Activated CD8-positive, alpha-beta memory T cell treated with anti-CD3 and anti-CD28 coated beads for 48 hours (primary cell): ENCODE measurements at places on chromosomes 5 and 9.
A peak's percentile ranks its signal among the peaks of the same experiment; 100 is the strongest.

- DNase-seq, result no peak
Measured at GRCh38 chr5:11329679-11330078, 568.6 kb upstream of the DAP start.

DNA sequence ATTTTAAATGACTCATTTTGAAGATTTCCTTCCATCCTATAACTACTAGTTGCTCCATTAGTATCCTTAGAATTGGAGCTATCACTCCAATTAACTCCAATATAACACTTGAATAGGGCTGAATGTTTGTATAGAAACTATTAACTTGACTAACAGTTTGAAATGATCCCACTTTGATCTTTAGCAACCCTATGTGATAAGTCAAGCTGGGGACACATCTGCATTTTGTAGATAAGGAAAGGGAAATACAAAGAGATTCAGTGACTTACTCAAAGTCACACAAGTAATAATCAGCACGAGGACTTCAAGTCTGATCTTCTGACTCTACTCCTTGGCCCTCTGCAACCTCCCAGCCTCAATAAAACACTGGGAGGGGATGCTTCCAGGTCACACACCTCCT, 101.1 kb downstream of the TMEM215 start:
- no peak for DNase-seq

- DNase-seq, result peak; percentile 4
Measured at GRCh38 chr9:128946571-128947276, 679 bp downstream of the DOLK start.

DNA sequence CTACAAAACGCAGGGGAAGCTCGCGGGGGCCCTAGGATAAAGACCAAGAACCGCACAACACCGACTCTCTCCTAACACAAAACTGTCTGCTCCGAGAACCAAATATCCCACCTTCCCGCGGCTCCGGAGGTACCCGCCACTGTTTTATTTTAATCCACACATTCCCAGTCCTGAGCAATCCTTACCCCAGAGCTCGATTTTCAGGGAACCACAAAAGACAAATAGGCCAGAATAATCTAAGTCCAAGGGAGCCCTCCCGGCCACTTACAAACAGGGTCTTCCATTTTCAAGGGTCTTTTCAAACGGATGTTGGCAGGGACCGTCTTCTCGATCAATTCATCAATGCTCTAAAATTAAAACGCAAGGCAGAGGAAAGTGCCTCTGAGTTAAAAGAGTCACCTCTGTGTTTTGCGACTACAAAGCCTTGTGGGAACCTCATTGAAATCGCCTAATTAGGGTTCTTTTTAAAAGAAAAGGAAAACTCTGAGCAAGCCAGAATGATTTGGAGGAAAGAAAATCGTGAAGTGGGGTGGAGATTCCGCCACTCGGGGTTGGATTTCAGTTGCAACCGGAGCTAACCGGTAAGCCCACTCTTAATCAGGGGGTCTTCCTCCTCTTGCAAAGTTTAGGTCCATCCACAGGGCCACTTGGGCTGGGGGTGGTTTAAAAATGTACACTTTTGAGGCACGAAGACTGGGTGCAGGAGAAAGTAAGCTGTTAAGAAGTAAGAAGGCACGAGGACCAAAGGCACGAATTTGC, 1.0 kb downstream of the GLDC start:
- no peak for DNase-seq

- DNase-seq, result peak; percentile 56
Measured at GRCh38 chr9:96655198-96655851, at the start of gene PRXL2C. PRXL2C (minus strand) TSS chr9:96655317; CDS start chr9:96655281, 36 bp downstream.

- no peak for DNase-seq
Measured at GRCh38 chr5:174157048-174157447, 111.5 kb downstream of the NSG2 start.

GRCh38 chr5:149489605-149490037, 61.6 kb downstream of the CSNK1A1 start:
- DNase-seq, result no peak

- no peak for DNase-seq
Measured at GRCh38 chr9:116998305-116998704, 311.2 kb downstream of the TRIM32 start.

DNA sequence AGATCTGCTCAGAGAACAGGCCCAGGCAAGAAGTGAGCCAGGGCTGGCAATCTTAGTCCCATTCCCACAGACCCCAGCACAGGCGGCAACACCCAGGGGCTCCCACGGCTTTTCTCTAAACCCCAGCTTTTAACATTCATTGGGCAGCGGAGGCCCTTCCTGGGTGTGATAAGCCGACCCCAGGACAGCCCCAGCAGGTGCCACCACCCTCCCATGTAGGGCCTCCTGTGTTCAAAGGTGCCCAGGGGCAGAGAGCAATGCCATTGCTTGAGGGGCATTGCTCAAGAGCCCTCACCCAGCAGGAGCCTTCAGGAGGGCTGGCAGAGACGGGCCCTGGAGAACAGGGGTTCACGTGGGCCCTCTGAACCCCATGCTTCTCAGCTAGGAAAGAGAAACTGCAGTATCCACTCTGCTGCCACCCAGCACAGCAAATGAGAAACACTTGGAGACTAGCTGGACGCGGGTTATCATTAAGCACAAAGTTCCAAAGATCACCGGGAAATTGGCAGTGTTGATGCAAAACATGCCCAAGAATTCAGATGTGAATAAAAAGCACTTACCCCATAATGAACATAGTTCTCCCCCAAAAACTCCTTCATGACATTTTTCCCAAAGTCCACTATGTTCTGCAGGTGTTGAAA, 13.9 kb downstream of the IPPK start:
- DNase-seq, result no peak

DNA sequence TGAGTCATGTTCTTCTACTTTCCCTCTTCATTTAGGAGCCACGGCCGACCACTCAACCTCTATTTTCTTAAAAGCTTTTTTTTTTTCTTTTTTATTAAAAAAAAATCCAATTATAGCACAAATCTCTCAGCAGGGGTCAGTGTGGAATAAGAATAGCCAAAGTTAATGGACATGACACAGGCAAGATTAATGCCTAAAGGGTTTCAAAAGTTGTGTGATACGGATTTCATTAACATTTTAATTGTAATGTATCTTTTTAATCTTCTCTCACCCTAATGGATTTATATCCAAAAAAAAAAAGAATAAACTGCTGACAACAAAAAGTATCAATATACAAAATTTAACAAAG, 5.4 kb downstream of the NACC2 start:
- no peak for DNase-seq

- DNase-seq, result no peak
Measured at GRCh38 chr9:131112374-131113154, 12.8 kb upstream of the NUP214 start.

GRCh38 chr5:72355706-72356299, 35.6 kb downstream of the PTCD2 start:
- no peak for DNase-seq

DNA sequence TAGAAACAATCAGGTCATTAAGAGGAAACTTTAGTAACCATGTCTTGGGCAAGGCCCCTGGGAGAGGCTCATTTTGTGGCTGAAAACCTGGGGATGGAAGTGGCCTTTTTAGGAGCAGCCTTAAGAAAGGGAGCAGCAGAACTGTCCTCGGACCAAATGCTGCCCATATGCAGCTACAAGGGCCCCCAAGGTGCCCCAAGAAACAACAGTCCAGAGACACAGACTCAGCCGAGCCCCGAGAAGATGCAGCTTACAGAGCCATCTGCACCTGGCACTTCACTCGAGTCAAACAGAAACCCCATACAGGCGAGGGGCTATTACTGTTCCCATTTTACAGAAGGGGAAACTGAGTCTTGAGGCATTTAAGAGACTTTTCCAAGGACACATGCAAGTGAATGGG, 58.0 kb downstream of the COL23A1 start:
- DNase-seq, result no peak

DNA sequence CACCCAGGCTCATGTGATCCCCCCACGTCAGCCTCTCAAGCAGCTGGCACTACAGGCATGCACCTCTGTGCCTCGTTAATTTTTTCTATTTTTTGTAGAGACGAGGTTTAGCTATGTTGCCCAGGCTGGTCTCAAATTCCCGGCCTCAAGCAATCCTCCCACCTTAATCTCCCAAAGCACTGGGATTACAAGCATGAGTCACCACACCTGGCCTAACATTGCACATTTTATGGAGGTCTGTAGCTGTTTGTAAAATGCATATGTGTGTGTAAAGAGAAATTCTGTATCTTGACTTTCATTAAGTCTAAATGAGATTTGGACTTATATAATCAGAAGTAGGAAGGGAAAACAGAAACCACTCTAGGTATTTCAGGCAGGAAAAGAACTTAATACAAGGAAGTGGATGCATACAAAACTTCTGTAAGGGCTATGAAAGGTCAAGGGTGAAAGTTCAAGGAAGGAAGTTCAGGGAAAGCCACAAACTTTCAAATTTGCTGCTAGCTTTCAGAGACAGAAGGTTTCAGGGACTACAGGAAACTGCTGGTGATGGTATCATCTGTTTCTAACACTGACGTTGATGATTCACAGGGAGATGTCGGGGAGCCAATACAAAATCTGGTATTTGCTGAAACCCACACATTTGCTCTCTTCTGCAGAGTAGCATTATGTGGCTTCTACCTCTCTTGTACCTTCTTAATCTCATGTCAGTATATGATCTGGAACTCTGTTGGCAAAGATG, 209.4 kb downstream of the PIK3R1 start:
- DNase-seq, result no peak

- DNase-seq, result no peak
Measured at GRCh38 chr9:76562511-76562911, 103.5 kb downstream of the GCNT1 start.

- no peak for DNase-seq
Measured at GRCh38 chr9:123361731-123362510, 5.9 kb downstream of the CRB2 start.

GRCh38 chr5:6469836-6470235, 21.2 kb downstream of the UBE2QL1 start:
- no peak for DNase-seq

GRCh38 chr9:128627906-128628305, 28.7 kb downstream of the DYNC2I2 start:
- no peak for DNase-seq

DNA sequence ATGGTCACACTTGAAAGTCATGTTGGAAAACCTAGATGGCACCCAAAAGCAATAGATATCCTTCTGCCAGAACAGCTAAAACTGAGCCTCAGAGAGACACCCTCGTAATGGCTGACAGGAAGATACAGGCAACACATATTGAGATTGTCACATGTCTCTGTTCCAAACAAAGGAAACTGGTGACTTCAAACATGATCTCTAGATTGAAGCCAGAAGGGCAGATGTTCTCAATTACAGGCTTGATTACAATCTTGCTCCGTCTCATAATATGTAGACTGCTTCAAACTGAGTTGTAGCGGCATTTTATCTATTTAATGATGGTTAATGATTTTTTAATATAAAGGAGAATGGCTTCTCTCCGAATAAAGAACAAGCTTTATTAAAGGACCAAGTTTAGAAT, 774.3 kb downstream of the KCTD16 start:
- no peak for DNase-seq

GRCh38 chr9:122827761-122828093, 661 bp downstream of the PDCL start:
- no peak for DNase-seq

DNA sequence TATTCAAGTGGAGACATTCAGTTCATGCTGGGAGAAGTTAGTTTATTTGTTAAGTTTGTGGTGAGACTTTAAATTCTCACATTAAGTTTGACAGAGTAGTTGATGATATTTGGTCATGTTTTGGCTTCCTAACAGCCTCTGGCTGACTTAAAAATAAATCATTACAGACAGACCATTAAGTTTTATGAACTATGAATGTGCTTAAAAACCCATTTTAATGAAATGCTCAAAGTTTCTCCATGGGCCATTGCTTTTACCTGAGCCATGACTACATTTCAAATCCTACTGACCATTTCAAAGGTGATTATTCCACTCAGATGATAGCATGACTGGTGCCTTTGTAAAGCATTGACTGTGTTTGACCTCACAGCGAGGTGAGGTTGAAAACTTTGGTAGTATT, 192.7 kb downstream of the LRRC70 start:
- DNase-seq, result no peak

DNA sequence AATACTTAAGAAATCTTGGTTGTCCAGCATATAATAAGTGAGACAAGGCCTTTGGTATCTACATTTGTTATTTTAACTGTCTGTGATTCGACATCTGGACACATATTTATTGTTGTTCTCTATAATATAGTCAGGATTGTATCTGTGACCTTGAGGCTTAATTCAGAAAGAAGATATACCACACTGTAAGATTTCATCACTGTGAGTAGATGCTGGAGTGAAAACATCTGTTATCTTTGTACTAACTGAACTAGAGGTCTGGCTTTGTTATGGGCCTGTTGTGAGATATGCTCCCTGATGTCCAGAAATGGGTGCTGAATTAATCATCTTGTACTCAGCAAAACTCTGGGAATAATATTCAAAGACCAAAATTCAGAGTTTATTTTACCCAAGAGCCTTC, 148.5 kb downstream of the ISOC1 start:
- no peak for DNase-seq

DNA sequence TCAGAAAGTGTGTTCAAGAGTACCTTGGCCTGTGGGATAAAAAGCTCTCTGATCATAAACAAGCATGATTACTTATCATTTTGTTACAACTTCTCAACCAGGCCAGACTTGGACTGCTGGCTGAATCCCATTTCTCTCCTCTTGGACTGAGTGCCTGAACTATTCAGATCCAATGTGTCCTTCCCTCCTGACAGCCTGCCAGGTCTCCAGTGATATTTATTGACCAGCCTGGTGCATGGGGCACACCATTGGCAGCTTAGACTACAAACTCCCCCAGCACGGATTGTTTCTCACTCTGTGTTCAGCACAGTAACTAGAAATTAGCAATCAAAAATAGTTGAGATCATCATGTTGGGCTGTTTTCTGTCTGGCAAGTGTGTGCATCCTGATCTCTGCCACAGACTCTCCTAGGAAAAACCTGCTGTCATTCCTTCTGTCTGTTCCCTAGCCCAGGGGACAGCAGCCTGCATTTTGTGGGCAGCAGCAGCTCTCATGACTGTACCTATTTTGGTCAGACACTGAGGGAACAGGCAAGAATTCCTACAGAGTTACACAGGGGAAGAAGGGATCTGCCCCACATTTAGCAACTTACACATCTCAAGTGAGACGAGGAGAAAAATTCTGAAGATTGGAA, 348.1 kb downstream of the ADAMTS6 start:
- no peak for DNase-seq

DNA sequence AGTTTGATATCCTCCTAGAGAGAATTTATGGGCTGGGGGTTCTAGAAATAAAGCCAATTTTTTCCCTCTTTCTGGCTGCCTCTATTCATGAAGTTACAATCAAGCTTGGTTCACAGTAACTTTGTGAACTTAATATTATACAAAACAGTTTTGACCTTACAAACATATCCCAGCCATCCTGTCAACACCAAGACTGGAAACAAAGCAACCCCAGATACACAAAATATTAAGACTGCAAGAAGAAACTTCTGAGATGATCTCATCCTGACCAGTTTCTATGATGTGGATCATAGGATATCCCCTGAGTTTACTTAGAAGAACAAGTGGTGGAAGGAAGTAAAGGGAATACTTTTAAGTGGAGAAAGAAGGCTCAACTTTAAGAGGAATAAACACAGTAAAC, 28.3 kb upstream of the CER1 start:
- DNase-seq, result no peak

DNA sequence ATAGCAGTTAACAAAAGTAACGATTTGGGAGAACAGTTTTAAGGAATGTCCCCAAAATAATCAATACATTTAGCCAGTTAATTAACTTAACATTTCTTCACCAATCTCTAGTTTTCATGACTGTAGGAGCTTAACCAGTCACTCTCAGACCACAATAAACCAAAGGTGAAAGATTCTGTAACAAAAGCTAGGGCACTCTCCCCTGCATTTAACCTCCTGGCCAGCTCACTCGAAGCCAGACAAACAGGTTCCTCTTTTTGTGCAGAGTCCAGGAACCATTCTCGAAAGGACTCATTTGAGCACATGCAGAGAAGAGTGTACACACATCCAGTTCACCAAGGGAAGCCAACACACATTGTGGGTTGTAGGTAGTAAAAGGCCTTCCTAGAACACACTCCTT, 6.5 kb downstream of the IL7R start:
- no peak for DNase-seq
